Activated B cell treated with CpG ODN at 0.5 μM for 24 hours (primary cell): ENCODE measurements at places on chromosomes 7 and 10. TPM values are rescaled to one million over a fixed set of nuclear protein-coding genes. Genes with fewer than 3 reads are reported as not detected.

DNA sequence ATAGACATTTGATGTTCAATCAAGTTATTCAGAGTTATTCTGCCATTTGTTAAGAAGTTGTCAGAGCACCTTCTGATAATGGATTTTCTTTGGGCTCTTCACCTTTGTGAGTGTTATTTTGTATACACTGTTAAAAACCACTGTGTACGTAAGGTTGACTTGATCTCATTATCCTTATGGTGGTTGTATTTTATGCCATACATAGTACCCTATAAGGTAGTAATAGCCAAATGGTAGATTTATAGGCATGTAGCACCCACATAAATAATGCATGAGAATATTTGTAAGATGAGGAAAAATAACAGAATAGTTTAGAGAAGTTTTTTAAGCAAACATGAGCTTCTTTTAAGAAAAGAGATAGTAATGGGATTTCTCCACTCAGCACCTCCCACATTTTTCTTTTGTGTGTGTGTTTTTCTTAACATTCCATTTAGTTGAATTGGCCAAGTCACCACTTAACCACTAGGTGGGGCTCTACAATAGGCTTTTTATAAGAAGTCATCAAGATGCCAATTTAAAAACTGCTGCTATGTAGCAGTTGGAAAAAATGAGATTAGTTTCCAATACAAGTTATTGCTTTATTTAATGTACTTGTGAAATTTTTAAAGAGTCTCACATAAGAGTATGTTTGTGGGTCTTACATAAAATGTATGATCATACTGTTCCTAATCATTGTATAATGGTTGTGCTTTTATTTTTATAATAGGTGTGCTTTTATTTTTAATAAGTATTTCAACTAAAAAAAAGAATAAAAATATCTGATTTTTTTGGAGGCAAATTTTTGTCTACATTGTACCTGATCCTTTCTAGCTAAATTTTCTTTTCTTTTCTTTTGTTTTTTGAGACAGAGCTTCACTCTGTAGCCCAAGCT is 41.1 kb upstream of the STMP1 start:
- DNase-seq: no peak

GRCh38 chr7:76234931-76235441 is 33.3 kb downstream of the SRRM3 start:
- DNase-seq: peak; percentile 48

GPR22 gene
- not detected in 2 replicates for total RNA-seq

LRRC18 gene
- not detected in 2 replicates for total RNA-seq

DNA sequence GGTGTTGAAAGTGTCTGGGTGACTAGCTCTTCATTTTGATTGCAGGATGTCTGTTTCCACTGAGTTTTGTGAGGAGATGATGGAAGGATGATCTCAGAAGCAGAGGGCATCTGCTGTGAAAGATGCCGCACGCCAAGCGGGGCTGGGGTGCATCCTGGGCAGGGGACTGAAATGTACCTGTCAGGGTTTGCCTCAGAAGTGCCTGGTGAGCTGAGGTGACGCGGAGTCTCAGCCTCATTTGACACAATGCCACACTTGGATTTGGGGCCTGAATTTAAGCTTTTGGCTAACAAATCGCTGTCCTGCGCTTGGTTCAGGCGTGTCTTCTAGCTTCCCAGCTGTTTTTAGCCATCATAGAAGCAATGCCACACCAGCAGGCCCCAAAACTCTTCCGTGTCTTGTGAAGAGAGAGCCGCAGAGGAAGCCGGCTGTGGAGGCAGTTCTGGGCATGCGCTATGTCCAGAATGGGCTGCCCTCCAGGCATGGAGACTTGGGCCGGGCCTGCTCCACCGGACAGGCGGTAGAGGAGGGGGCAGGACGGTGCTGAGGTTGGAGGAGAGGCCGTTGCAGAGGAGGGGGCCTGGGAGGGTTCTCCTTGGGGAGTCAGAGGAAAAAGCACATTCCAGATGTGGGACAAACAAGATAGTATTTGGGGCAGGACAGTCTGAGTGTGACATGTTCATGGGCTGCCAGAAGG is 31.2 kb downstream of the WDR86 start:
- no peak for DNase-seq

- no peak for DNase-seq
These were observed 273.9 kb upstream of the ADARB2 start for GRCh38 chr10:2011106-2011716.

DNA sequence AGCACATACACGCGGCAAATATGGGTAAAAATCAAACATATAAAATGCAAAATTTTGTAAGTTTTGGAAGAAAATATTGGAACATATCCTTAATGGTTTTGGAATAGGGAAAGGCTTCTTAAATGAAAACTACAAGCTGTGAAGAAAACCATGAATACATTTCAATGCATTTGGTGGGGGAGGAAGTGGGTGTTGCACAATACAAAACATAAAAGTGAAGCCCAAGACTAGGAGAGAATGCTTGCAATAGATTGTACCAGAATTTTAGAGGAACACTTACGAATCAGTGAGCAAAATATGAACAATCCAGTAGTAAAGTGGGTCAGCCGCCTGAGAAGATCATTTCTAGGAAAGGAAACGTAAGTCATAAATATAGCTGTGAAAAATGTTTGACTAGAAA is 322.6 kb upstream of the MKI67 start:
- no peak for DNase-seq

DNA sequence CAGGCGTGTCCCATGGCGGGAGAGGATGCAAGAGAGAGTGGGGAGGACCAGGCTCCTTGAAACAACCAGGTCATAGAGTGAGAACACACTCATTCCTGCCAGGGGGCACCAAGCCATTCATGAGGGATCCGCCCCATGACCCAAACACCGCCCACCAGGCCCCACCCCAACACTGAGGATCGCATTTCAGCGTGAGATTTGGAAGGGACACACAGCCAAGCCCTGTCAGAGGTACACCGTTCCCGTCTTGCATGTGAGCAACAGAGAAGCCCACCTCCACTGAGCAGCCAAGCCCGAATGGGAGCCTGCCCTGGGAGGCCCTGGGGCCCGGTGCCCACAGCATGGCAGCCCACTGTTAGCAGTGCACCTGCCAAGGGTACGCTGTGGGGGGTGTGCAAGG is 7.9 kb upstream of the ARPC1B start:
- no peak for DNase-seq

ZEB1 gene
- 38.4 and 43.0 TPM in 2 replicates for total RNA-seq

DNA sequence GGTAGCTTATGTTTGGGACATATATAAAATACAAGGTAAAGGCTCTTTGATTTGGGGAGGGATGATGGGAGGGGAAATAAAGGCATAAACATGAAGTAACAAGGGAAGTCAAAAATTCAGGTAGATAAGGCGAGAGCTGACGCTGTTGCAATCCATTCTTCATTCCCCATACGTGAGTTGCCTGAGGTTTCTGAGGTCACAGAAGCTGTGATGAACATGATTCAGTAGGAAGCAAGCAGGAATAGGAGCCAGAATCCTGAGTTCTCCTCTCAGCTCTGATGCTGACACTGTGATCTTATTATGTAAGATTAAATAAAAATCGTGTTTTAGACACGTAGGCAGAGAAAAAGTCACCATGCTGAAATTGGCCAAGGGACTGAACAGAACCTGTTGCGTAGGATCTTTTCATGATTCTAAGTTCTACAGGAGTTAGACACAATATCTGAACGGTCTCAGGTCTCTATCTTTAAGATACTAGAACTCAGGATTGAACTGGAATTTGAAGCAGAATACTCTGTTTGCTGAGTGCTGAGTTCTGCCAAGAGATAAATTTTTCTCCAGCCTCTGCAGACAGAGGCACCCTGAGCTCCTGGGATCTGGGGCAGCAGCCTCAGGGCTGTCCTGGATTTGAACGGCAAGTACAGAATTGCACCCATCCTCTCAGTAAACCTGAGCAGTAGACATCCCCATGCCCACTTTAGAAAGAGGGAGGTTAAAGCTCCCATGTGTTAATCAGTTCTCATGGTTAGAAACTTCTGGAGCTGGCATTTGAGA is 21.0 kb downstream of the KLF6 start:
- no peak for DNase-seq

GRCh38 chr10:66627156-66627555 is 298.7 kb upstream of the LRRTM3 start:
- DNase-seq: no peak

DNA sequence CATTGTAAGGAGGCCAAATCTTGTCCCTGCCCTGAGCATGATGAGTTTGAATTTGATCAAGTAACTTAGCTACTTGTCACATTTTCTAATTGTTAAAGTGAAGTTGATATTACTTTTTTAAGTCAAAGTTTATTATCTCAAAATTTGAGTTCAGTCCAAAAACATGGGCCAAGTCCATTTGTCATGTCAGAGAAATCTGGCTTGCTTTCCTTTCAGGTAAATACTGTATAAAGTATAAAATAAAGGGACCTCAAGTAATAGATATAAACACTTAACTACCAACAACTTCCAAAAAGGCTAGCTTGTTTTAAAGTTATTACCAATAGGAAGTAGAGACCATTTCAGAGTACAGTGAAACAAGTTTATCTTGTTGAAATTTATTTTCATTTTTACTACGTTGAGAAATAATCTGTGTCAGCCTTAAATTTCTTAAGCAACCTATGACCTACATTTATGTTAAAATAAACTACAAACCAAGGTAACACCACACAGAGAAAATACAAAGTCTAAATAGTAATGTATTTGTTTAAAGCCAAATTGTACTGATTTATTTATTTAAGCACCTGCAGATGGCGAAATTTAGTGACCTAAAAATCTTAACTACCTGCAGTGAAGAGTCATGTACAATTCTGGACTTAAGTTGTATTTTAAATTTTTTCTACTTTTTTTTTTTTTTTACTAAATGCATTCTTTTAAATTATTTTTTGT is 36.5 kb downstream of the FHIP2A start:
- DNase-seq: no peak

ACTL6B gene
- total RNA-seq: not detected in 2 replicates

FAM237B gene
- not detected in 2 replicates for total RNA-seq

DNA sequence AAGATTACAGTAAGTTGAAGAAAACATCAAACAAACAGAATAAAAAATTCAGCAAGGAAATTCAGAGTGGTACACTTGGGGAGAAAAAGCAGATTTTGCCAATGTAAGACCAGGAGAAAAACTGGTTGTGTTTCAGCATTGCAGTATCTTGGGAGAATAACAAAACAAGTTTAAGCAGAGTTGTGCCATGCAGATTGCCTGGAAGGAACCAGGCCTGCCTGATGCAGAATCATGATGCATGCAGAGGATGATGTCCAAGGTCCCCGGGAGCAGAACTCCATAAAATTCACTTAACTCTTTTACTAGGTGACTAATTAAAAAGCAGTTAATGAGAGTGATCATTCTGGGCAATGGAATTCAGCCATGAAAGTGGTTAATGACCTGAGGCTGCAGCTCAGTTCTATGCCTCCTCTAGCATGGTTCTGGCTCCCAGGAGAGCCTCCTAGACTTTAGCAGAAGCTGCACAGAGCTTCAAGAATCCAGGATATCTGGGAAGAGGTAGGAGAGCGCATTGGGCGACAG is 379.7 kb upstream of the C7orf33 start:
- DNase-seq: no peak

- peak; percentile 33 for DNase-seq
These were observed 12.5 kb downstream of the SFRP5 start for GRCh38 chr10:97759158-97759887.
